ENCODE measurements at places on chromosomes 1 and 21.

DNA sequence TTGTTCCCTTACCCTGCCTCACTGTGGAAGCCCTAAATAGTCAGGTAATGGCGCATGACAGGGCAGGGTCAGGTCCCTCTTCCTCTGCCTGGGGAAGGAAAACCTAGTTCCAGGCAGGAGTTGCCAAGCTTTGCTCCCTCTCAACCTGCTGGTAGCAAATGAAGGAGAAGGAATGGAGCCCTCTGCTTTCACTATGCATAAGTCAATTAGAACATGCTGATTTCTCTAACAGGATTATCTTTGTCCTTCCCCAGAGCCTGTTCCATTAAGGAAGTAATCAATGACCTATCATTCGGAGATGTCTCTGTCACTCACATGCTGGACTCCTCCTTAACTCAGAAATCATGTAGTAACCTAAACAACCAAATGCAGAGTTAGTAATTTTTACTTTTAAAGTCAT lies 161.8 kb upstream of the NFIA start:
- no peak overlapping the region for H3K4me3 ChIP-seq
- no peak overlapping the region for H3K27ac ChIP-seq
- H3K4me1 ChIP-seq = no peaks in the 10 kb centered on the region
- no peak for DNase-seq

DNA sequence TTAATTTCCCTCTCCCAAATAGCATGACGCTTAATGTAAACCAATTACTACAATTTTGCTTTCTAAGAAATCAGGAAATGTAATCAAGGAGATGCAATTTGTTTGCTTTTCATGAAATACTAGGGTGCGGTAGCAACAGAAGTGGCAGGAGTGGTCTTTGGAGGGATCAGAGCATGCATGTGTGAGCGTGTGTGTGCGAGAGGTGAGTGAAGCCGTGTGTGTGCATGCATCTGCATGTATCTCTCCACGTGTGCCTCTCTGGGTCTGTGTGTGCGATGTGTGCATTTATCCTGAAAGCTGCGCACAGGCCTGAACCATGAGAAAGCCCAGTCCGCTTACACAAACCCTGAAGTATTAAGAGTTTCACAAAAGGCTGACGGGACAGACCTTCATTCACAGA lies 249.8 kb upstream of the C1orf174 start:
- no peak overlapping the region for H3K4me3 ChIP-seq
- no peak for DNase-seq
- peaks cover 2% of the 10 kb centered on the region for H3K27me3 ChIP-seq
- no peaks in the 10 kb centered on the region for H3K36me3 ChIP-seq
- no peaks in the 10 kb centered on the region for H3K4me1 ChIP-seq
- no peak overlapping the region for H3K27ac ChIP-seq

DNA sequence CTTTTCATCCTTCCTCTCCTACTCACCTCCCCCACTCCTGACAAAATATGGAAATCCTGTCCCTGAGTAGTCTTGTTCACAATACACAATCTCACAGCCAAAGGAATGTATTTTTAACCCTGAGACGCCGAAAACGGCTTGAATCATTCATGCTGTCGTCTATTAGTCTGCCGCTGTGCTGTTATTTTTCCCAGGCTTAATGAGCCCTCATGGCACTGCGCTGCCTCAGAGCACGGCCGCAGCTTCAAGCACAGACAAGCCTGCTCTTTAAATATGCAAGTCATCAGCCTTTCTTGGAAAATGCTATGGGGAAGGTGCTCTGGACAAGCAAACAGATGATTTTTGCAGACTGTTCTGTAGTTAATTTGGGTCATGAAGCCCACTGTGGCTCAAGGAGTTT lies 302.7 kb downstream of the DISC1 start:
- peaks cover 2% of the 10 kb centered on the region for H3K27me3 ChIP-seq
- no peak overlapping the region for H3K27ac ChIP-seq
- H3K4me3 ChIP-seq = no peak overlapping the region
- H3K4me1 ChIP-seq = no peaks in the 10 kb centered on the region

GRCh38 chr1:198143797-198144196 lies 13.0 kb upstream of the NEK7 start:
- DNase-seq = no peak
- no peak overlapping the region for H3K27ac ChIP-seq
- H3K36me3 ChIP-seq = peaks cover 6% of the 10 kb centered on the region
- peak overlapping the region; percentile 12 for H3K4me3 ChIP-seq

- H3K27me3 ChIP-seq = no peaks in the 10 kb centered on the region
- H3K4me1 ChIP-seq = no peaks in the 10 kb centered on the region
- DNase-seq = no peak
- no peaks in the 10 kb centered on the region for H3K36me3 ChIP-seq
- H3K4me3 ChIP-seq = no peak overlapping the region
These were observed 504.7 kb downstream of the NUF2 start for GRCh38 chr1:163826500-163826899.

GRCh38 chr1:15290382-15290781 lies 43.4 kb downstream of the FHAD1 start:
- peaks cover 7% of the 10 kb centered on the region for H3K27me3 ChIP-seq
- no peak overlapping the region for H3K4me3 ChIP-seq
- H3K4me1 ChIP-seq = no peaks in the 10 kb centered on the region
- no peaks in the 10 kb centered on the region for H3K36me3 ChIP-seq
- DNase-seq = no peak

- H3K27me3 ChIP-seq = peaks cover 65% of the 10 kb centered on the region
- peak overlapping the region; percentile 56 for H3K4me3 ChIP-seq
- DNase-seq = no peak
- peaks cover 38% of the 10 kb centered on the region for H3K4me1 ChIP-seq
- H3K36me3 ChIP-seq = peaks cover 6% of the 10 kb centered on the region
These were observed 125.5 kb upstream of the ERRFI1 start for GRCh38 chr1:8151647-8152046.

DNA sequence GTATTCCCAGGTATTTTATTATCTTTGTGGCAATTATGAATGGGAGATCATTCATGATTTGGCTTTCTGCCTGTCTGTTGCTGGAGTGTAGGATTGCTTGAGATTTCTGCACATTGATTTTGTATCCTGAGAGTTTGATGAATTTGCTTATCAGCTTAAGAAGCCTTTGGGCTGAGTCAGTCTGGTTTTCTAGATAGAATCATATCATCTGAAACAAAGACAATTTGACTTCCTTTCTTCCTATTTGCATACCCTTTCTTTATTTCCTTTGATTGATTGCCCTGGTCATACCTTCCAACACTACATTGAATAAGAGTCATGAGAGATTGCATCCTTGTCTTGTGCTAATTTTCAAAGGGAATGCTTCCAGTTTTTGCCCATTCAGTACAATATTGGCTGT lies 8.0 kb downstream of the OR2L3 start:
- H3K27me3 ChIP-seq = no peaks in the 10 kb centered on the region
- no peak for DNase-seq
- no peaks in the 10 kb centered on the region for H3K36me3 ChIP-seq
- no peak overlapping the region for H3K4me3 ChIP-seq
- no peak overlapping the region for H3K27ac ChIP-seq

All from activated naive CD8-positive, alpha-beta T cell treated with anti-CD3 and anti-CD28 coated beads, Interleukin-2, amount 10 ng/mL, durations not matched to agents 7 days and 5 days (primary cell).